Activated T-cell treated with anti-CD3 and anti-CD28 coated beads, Interleukin-2, amount 50 U/mL, for 4 hours (primary cell): ENCODE measurements at places on chromosomes 1 and 21. TPM values are rescaled to one million over a fixed set of nuclear protein-coding genes. Genes with fewer than 3 reads are reported as not detected.

DNA sequence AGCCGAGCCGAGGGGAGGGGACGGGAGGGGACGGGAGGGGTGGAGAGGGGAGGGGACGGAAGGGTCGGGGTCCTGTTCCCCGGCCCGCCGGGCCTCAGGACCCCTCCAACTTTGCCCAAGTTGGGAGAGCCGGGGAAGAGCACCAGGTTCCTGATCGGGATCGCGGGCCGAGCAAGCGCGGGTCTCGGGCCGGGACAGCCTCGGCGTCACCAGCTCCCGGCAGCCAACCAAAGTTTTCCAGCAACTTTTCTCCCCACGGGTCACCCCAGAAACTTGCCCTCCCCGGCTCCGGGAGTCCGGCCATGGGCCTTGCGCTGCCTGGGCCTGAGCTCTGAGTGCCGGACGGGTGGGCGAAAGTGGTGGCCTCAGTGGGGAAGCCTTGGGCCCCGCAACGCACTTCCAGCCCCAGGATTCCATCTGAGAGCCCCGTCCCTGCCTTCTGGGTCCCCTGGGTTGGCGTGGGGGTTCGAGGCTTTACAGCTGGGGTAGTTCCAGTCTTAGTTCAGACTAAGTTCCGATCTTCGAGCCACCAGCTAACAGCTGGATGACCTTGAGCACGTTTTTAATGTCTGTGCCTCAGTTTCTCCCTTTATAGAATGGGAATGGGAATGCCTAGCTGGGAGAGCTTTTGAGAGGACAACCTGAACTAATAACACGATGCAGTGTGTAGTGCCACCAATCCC is 458 bp downstream of the ZC3H12A start:
- DNase-seq = no peak

- no peak for DNase-seq
These were observed 79.9 kb downstream of the OLFML2B start for GRCh38 chr1:161943737-161944136.

DNA sequence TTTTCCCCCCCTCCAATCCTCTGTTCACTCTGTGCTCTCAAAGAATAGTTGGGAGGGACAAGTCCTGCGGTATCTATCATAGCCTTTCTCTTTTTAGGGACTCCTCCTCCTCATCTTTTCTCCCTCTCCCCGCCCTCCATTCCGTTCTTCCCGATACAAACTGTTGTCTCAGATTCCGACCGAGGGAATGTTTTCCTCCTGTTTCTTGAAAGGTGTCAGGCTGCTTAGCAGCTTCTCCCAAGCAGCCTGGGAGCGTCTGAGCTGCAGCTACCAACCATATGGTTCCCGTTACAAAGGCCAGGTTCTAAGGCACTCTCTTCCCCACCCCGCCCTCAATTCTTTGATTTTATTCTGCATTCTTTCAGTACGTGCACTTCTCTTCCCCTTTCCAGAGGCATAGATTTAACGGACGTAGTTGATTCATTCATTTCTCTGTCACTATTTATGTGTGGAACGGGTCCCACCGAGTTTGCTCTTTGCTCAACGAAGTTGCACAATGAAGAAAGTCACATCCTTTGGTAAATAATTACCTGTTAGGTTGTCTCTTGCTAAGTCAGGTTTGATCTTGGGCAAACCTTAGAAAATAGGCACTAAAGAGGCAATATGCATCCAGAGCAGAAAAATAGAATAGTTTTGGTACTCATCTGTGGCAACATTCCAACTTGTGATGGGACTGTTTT is 2.8 kb downstream of the ADGRL2 start:
- no peak for DNase-seq

DNA sequence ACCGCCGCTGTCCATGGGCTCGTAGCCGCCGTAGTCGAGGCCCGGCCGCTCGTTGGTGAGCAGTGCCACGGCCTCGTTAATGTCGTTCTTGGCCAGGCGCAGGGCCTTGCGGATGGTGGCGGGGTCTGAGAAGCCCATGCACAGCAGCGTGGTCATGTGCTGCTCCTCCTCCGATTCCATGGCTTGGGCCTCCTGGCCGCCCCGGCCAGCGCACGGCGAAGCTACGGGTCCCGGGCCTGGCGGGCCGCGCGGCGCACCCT is 300 bp downstream of the USP24 start:
- DNase-seq = peak; percentile 16

DNA sequence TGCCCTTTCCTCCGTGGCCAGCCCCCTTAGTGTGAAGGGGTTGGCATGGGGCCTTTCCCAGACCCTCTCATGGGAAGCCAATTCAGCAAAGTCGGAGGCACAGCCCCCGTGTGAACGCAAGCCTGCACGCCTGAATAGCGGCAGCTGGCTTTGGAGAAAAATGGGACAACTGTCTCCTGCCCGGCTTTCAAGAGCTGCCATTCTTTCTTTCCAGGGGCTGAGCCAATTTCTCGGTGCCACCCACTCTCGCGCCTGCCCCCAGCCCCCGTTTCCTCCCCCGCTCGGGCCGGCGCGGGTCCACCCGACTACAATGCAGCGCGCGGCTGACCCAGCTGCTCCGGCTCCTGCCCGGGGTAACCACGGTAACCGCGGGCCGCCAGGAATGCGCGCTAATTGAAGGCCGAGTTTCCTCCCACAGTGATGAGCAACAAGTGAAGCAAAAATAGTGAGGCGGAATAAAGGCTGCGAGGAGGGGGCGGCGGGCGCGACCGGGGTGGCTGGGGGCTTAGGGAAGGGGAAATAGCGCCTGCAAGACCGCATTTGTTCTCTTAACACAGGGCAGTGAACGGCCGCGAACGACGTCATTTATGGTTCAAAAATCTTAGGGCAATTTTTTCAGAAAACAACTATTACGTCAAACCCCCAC is 27.8 kb downstream of the ILDR2 start:
- DNase-seq = no peak

The STUM gene
- not detected for total RNA-seq
